ENCODE measurements at places on chromosomes 5 and 9. TPM values are rescaled to one million over a fixed set of nuclear protein-coding genes. Genes with fewer than 3 reads are reported as not detected.

The GALNT10 gene
- total RNA-seq, result 25.2 TPM

The CCNI2 gene
- not detected for total RNA-seq

The EFNA5 gene
- 10.2 TPM for total RNA-seq

The CCIN gene
- total RNA-seq, result 2.0 TPM

The CER1 gene
- not detected for total RNA-seq

The SLC25A25 gene
- total RNA-seq, result 35.2 TPM

The BARX1 gene
- total RNA-seq, result not detected

- DNase-seq, result no peak
Observed at GRCh38 chr9:29659014-29659413, 2085.7 kb upstream of the C9orf72 start.

- DNase-seq, result no peak
Observed at GRCh38 chr5:95235439-95235982, 49.4 kb downstream of the MCTP1 start.

DNA sequence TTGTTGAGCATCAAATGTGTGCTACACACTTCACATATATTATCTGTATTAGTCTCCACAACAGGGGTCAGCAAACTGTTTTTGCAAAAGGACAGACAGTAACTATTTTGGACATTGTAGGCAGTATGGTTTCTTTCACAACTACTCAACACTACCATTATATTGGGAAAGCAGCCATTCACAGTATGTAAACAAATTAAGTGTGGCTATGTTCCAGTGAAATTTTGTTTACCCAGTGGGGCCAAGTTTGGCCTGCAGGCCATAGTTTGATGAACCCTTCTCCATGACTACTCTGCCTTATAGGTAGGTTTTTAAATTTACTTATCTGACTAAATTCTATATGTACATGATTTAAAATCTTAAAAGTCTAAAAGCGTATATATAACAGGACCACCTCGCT lies 13.0 kb upstream of the FAM151B start:
- no peak for DNase-seq

DNA sequence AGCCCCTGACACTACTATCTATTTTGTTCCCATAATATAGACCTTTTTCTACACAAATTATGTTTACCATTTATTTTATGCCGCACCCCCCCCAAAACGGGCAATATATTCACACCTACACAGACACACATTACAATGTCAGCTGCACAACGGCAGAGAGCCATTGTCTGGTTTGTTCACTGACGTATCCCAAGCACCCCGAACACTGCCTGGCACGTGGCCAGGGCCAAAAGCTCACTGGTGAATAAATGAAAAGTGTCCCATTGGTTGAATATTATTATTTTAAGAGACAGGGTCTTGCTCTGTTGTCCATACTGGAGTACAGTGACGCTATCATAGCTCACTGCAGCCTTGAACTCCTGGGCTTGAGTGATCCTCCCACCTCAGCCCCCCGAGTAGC lies 150.5 kb downstream of the GNAQ start:
- no peak for DNase-seq

DNA sequence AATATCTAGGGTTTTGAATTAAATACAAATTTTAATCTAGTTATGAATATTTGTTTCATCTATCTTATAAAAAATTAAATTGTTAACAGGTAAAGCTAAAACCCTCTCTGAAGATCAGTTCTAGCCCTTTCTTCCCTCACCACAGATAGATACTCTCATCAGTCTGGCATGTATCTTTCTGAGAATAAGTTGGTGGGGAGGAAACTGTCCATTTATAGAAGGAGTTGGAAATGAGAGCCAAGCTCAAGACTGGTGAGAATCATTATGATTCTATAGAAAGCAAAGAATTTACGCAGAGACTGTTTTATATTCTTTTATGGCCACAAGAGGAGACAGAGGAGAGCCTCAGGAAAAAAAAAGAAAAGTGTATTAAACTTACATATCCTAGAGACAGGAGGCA lies 59.0 kb downstream of the STARD4 start:
- no peak for DNase-seq

DNA sequence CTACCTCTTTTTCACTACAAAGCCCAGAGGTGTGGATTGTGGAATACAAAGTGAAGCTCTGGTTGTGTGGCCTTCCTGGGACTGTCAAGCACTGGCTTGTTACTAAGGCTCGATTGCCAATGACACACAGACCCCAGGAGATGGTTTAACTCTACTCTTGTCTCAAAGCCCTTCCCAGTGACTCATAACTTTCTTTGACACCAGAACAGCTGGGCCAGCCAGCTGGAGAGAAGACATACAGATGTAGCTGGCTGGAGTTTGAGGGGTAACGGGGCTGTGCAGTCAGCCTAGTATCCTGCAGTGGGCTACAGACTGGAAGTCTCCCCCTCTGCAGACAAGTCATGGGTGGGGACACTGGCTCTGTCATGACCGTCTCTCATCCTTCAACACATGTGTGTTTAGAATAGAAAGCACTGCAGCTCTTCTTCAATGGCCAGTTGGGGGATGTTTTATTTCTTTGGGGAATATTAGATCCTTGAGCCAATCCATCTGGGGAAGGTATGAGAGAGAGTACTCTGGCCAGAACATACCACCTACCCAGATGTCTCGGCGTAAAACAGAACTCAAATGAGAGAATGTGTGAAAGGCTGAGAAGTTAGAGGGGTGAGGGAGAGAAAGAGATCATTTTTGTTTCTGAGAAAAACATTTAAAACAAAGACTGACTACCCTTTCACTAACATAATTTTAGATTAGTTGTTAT lies 53.3 kb downstream of the SEMA6A start:
- no peak for DNase-seq

- no peak for DNase-seq
Observed at GRCh38 chr9:29183971-29184370, 1610.7 kb upstream of the C9orf72 start.

DNA sequence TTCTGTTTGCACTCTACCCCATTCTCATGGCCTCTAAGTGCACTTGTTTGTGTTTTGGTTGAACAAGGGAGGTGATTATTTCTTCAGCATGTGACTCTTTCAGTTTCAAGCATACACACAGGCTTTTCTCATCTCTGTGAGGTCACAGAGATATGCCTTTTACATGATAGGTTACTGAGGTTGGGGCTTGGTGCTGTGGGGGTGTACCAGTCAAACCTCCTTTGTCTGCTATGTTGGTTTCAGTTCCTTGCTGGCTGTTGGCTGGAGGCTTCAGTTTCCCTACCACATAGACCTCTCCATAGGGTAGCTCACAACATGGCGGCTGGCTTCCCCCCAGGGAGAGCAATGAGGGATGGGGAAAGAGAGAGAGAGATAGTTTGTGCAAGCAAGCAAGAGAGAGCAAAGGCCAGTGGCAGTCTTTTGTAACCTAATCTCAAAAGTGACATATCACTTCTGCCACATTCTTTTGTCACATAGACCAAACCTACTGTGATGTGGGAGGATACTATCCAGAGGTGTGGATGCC lies 96.7 kb upstream of the SEMA6A start:
- peak; percentile 47 for DNase-seq

- DNase-seq, result no peak
Observed at GRCh38 chr9:118761016-118761790, 608.0 kb downstream of the BRINP1 start.

DNA sequence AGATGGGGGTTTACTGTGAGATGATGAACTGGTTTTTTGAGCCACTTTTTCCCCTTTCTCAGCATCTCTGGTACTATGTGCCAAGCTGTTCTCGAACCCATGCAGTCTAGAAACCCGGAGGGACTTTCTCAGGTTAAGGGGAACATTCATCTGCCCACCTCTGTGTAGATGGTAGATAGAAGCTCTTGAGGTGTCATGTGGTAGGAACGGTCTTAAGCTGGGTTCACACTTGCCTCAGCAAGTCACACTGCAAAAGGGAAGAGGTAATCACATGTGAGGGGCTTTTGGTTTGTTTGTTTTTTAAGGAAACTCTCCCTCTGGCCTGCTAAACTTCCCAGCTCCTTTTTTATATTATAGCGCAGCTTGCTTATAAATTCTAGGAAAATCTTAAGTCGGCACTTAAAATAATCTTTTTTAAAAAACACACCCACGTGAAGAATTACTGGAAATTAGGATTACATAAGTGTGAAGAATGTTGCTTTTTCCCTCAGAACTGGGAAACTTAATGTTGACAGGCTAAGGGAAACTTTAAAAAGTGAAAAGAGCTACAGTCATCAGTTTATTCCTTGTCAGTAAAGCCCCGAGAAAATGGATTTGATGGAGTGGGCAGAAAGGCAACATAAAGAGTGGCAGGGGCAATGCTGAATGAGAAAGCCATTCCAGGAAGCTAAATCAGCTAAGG lies 430.3 kb downstream of the ARHGEF28 start:
- no peak for DNase-seq

- no peak for DNase-seq
Observed at GRCh38 chr5:124735169-124735858, 11.1 kb downstream of the ZNF608 start.

All from posterior vena cava (tissue), 2 donors.